ENCODE measurements at places on chromosomes 13 and 19.

- DNase-seq = no peak
Measured at GRCh38 chr19:31271306-31271911, 77.8 kb downstream of the TSHZ3 start.

DNA sequence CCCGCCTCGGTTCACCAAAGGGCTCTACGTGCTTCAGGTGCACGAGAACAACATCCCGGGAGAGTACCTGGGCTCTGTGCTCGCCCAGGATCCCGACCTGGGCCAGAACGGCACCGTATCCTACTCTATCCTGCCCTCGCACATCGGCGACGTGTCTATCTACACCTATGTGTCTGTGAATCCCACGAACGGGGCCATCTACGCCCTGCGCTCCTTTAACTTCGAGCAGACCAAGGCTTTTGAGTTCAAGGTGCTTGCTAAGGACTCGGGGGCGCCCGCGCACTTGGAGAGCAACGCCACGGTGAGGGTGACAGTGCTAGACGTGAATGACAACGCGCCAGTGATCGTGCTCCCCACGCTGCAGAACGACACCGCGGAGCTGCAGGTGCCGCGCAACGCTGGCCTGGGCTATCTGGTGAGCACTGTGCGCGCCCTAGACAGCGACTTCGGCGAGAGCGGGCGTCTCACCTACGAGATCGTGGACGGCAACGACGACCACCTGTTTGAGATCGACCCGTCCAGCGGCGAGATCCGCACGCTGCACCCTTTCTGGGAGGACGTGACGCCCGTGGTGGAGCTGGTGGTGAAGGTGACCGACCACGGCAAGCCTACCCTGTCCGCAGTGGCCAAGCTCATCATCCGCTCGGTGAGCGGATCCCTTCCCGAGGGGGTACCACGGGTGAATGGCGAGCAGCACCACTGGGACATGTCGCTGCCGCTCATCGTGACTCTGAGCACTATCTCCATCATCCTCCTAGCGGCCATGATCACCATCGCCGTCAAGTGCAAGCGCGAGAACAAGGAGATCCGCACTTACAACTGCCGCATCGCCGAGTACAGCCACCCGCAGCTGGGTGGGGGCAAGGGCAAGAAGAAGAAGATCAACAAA lies 2.6 kb downstream of the PCDH17 start:
- no peak for DNase-seq

DNA sequence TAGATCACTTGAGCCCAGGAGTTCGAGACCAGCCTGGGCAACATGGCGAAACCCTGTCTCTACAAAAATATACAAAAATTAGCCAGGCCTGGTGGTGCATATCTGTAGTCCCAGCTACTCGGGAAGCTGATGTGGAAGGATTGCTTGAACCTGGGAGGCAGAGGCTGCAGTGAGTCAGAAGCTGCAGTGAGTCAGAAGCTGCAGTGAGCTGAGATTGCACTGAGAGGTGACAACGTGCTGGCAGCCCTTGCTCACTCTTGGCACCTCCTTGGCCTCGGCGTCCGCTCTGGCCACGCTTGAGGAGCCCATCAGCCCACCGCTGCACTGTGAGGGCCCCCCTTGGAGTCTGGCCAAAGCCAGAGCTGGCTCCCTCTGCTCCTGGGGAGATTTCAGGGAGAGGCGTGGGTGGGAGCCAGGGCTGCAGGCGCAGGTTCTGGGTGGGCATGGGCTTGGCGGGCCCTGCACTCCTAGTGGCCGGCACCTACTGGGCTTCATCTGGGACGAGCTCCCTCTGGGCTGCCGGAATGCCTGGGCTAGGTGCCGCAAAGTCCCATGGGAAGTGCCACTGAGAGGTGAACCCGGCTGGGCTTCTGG lies 39.5 kb upstream of the RPL21 start:
- DNase-seq = no peak

DNA sequence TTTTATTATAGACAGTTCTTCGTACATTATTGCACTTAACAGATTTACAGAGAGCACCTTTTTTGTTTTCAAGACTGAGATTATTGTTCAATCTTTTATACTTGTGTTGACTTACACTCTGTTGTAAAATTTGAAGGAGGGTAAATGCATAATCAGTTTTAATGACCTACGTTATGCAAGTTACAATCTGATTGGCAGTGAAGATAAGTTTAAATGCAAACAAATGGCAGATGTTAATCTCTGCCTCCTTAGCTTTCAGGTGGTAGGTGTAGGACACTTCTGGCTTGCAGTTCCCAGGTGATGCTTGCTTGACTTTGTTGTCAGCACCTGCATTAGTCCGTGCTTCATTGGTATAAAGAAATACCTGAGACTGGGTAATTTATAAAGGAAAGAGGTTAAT lies 424.9 kb downstream of the FGF9 start:
- DNase-seq = no peak

DNA sequence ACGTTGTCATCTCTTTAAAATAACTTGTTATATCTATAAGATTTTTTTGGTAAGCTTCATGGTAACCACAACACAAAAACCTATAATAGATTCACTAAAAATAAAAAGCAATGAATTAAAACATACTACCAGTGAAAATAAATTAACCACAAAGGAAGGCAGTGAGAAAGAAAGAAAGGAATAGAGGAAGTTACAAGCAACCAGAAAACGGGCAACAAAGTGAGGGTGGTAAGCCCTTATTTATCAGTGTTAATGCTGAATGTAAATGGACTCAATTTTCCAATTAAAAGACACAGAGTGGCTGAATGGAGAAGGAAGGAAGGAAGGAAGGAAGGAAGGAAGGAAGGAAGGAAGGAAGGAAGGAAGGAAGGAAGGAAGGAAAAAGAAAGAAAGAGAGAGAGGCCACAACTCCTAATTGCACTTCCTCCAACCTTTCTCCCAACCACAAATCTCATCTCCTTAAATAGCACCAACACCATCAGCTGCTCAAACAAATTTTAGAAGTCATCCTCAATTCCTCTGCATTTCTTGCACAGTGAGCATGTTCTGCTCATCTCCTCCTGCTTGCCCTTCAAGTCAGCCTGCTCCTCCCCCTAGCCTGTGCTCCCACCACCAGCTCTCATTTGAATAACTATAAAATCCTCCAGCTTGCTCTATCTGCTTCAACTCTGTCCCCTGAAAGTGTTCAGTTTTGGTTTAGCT lies 48.6 kb downstream of the CCNA1 start:
- DNase-seq = no peak

DNA sequence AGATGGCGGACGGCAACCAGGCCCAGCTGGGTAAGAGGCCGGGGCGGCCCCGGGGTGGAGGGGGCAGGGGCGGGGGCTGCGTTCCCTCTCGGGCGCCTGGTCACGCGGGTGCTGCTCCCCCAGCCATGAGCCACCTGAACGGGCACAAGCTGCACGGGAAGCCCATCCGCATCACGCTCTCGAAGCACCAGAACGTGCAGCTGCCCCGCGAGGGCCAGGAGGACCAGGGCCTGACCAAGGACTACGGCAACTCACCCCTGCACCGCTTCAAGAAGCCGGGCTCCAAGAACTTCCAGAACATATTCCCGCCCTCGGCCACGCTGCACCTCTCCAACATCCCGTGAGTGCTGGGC lies 11.1 kb downstream of the PTBP1 start:
- DNase-seq = no peak

DNA sequence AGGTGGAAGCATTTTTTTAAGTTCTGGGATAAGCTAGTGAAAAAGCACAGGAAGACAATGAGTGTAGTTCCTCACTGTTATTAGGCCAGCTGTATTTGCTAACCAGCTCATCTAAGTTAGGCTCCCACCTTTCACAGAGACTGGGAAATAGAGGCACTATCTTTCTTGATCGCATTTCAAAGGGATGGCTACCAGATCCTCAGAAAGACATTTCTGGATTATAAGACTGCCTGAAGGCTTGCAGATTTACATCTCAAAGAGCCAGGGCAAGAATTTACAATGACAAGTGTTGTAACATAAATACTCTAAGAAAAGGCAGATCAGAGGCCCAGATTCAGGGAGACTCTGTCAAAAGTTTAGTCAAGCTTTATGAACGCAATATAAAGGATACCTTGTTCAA lies 1005.5 kb downstream of the PCDH9 start:
- DNase-seq = no peak

- DNase-seq = no peak
Measured at GRCh38 chr13:107293924-107294323, 726.0 kb upstream of the ARGLU1 start.

All from SW 1271 (cell line).